Bronchus fibroblast of lung (primary cell): ENCODE measurements at places on chromosomes 1 and 21. TPM values are rescaled to one million over a fixed set of nuclear protein-coding genes. Genes with fewer than 3 reads are reported as not detected.

ARHGEF10L gene
- 9.1 and 10.7 TPM in 2 replicates for total RNA-seq

CD48 gene
- not detected in 2 replicates for total RNA-seq

UMODL1 gene
- not detected in 2 replicates for total RNA-seq

RBP7 gene
- total RNA-seq, result not detected in 2 replicates

OR2L13 gene
- not detected in 2 replicates for total RNA-seq

FCRL4 gene
- total RNA-seq, result not detected in 2 replicates

LYPLA2 gene
- 53.7 and 57.2 TPM in 2 replicates for total RNA-seq

LDLRAP1 gene
- total RNA-seq, result 9.7 and 9.8 TPM in 2 replicates

DEPDC1 gene
- total RNA-seq, result 27.2 and 45.2 TPM in 2 replicates

IFT25 gene
- 33.6 and 34.8 TPM in 2 replicates for total RNA-seq

USP21 gene
- total RNA-seq, result 12.3 and 12.4 TPM in 2 replicates

SIM2 gene
- 2.0 and 2.7 TPM in 2 replicates for total RNA-seq

EPHA10 gene
- total RNA-seq, result not detected in 2 replicates

ATP5PF gene
- total RNA-seq, result 120 and 132 TPM in 2 replicates

YOD1 gene
- total RNA-seq, result 2.5 and 2.9 TPM in 2 replicates

CFHR3 gene
- total RNA-seq, result not detected in 2 replicates
